ENCODE measurements at places on chromosomes 2 and 18.

GRCh38 chr2:238501311-238501710, 74.6 kb downstream of the ASB1 start:
- H3K4me1 ChIP-seq = no peaks in the 10 kb centered on the region
- H3K36me3 ChIP-seq = no peaks in the 10 kb centered on the region
- no peak overlapping the region for H3K27ac ChIP-seq
- DNase-seq = no peak

DNA sequence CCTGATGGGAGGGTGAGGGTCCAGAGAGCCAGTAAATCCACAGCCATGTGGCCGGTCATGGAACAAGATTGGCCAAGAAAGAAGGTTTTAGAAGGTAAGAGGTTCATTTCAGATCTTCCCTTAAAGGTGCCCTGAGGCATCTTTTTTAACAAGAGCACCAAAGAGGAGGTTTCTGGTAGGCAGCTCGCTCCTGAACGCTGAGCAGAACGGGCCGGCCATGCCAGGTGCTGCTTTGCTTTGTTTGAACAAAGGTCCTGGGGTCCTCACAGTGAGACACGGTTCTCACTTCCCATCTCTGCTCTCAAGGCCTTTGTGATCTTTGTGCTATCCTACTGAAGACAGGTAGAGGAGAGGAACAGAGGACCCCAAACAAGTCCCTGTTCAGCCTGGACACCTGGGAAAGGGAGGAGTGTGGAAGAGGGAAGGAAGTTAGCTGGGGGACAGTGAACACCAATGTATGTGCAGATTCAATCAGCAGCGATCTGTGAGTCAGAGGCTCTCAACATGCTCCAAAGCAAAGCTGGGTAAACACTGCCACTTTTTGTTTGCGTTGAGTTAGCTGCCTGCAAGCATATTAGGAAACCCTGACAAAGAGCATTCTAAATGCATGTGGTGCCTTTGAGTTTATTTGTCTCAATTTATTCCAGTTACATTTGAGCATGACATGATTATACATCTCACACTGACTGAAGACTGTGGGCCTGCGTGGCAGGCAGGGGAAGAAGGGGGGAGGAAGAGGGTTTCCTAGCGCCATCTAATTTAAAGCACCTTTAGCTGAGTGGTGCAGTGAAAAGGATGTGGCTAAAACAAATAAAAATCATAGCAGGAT, 102.4 kb downstream of the ASB1 start:
- no peak overlapping the region for H3K27ac ChIP-seq
- peaks cover 7% of the 10 kb centered on the region for H3K27me3 ChIP-seq
- H3K4me3 ChIP-seq = no peak overlapping the region
- no peak for DNase-seq
- H3K4me1 ChIP-seq = no peaks in the 10 kb centered on the region

- H3K36me3 ChIP-seq = no peaks in the 10 kb centered on the region
- H3K27ac ChIP-seq = no peak overlapping the region
- no peak for DNase-seq
- no peak overlapping the region for H3K4me3 ChIP-seq
- no peaks in the 10 kb centered on the region for H3K27me3 ChIP-seq
These were observed 177.5 kb downstream of the RBM43 start for GRCh38 chr2:151083856-151084795.

DNA sequence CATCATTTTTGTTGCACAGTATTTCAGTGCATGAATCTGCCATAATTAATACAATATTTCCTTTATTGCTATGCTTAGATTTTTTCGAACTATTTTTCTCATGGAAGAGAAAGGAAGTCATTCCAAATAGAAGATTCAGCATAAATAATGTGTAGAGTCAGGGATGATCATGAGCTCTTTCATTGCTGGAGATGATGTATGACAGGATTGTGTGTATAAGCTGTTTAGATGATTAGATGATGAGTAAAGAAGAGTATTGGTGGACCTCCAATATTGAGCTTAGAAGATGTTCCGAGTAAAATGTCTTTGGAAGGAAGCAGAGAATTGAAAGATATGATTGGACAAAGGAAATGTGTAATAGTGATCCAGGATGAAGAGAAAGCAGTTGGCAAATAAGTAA, 364.5 kb downstream of the PARD3B start:
- H3K4me3 ChIP-seq = no peak overlapping the region
- DNase-seq = no peak
- no peaks in the 10 kb centered on the region for H3K4me1 ChIP-seq
- H3K27ac ChIP-seq = no peak overlapping the region
- H3K36me3 ChIP-seq = no peaks in the 10 kb centered on the region

- H3K4me3 ChIP-seq = no peak overlapping the region
- H3K27ac ChIP-seq = no peak overlapping the region
- H3K27me3 ChIP-seq = no peaks in the 10 kb centered on the region
These were observed 6.7 kb downstream of the AOX1 start for GRCh38 chr2:200592406-200593075.

DNA sequence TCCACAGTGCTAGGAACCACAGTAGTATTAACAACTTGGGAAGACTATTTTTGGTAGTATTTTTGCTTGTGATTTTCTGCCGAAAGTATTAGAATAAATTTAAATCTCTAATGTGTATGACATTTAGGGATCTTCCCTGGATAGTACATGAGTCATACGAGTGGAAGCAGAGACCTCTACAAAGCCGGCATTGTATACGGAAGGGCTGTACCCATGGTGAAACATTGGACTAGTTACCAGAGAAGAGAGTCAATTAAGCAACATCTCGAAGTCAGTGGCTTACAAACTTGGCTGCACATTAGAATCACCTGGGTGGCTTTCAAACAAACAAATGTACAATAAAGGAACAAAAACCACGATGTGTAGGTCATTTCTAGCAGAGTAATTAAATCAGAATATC, 1131.7 kb upstream of the LRRTM1 start:
- H3K4me1 ChIP-seq = no peaks in the 10 kb centered on the region
- DNase-seq = no peak
- H3K27ac ChIP-seq = no peak overlapping the region
- H3K27me3 ChIP-seq = no peaks in the 10 kb centered on the region

- H3K4me3 ChIP-seq = no peak overlapping the region
- no peaks in the 10 kb centered on the region for H3K36me3 ChIP-seq
- DNase-seq = no peak
- no peak overlapping the region for H3K27ac ChIP-seq
- H3K27me3 ChIP-seq = no peaks in the 10 kb centered on the region
These were observed 237.0 kb downstream of the ALPK2 start for GRCh38 chr18:58391932-58392323.

- H3K27ac ChIP-seq = no peak overlapping the region
- no peaks in the 10 kb centered on the region for H3K36me3 ChIP-seq
- DNase-seq = no peak
- peaks cover 6% of the 10 kb centered on the region for H3K4me1 ChIP-seq
- H3K4me3 ChIP-seq = no peak overlapping the region
These were observed 25.1 kb upstream of the SOS1 start for GRCh38 chr2:39145906-39146421.

- H3K4me3 ChIP-seq = no peak overlapping the region
- H3K27me3 ChIP-seq = no peaks in the 10 kb centered on the region
- H3K36me3 ChIP-seq = no peaks in the 10 kb centered on the region
- no peak overlapping the region for H3K27ac ChIP-seq
- no peaks in the 10 kb centered on the region for H3K4me1 ChIP-seq
These were observed 95.9 kb downstream of the INO80D start for GRCh38 chr2:205990104-205990503.

DNA sequence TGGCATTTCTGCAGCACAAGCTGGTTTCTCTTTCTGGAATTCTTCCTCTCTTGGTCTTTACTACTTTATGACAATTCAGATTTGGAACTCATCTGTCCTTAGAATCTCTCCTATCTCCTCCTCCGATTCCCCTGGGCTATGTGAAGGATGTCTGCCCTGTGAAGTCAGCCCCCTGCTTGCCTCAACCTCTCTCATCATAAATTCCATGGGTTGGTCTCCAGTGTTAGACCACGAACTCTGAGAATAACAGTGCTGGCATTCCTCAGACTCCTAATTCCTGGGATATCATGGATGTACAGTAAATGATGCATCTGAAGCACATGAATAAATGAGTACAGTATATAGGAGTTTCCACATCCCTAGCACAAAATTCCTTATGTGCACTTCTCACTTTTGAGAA, 21.0 kb upstream of the CYRIA start:
- no peak for DNase-seq
- no peaks in the 10 kb centered on the region for H3K36me3 ChIP-seq
- no peak overlapping the region for H3K27ac ChIP-seq
- H3K4me1 ChIP-seq = no peaks in the 10 kb centered on the region
- no peaks in the 10 kb centered on the region for H3K27me3 ChIP-seq

GRCh38 chr2:210428393-210429179, 48.0 kb downstream of the LANCL1 start:
- no peaks in the 10 kb centered on the region for H3K36me3 ChIP-seq
- no peaks in the 10 kb centered on the region for H3K4me1 ChIP-seq
- H3K4me3 ChIP-seq = no peak overlapping the region
- DNase-seq = no peak
- H3K27me3 ChIP-seq = no peaks in the 10 kb centered on the region
- H3K27ac ChIP-seq = no peak overlapping the region

Data from adrenal gland (tissue), 19 donors.